ENCODE measurements at places on chromosomes 5 and 9. TPM values are rescaled to one million over a fixed set of nuclear protein-coding genes. Genes with fewer than 3 reads are reported as not detected.

SH3TC2 gene
- 2.3 TPM for polyA plus RNA-seq

UNC13B gene
- polyA plus RNA-seq, result 20.9 TPM

DNA sequence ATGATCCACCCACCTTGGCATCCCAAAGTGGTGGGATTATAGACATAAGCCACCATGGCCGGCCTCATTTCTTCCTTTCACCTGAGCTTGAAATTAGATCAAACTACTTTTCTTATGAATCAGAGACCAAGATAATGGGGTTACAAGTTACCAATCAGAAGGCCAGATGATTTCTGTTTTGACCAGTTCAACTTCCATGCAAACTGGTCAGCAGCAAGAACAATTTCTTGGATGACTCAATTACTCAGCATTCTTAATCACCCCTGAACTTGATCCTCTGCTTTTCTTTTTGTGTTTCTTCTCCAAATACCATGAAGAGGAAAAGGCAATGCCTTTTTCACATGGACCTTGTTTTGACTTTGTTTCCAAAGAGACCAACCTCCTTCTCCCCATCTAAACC lies 10.0 kb upstream of the PLIN2 start:
- no peak for DNase-seq

MAPK9 gene
- polyA plus RNA-seq, result 36.8 TPM

GRCh38 chr5:62100201-62100600 lies 205.8 kb upstream of the KIF2A start:
- DNase-seq, result no peak

Data from muscle of back (tissue), 13 donors.